ENCODE measurements at places on chromosomes 7 and 10.

GRCh38 chr10:131207176-131207575 is 104.3 kb downstream of the TCERG1L start:
- DNase-seq, result no peak

GRCh38 chr7:129689995-129690581 is 78.6 kb downstream of the NRF1 start:
- DNase-seq, result no peak

GRCh38 chr7:26696978-26697377 is 167.4 kb downstream of the SKAP2 start:
- DNase-seq, result no peak

GRCh38 chr7:127873715-127874636 is 157.3 kb downstream of the LRRC4 start:
- no peak for DNase-seq

DNA sequence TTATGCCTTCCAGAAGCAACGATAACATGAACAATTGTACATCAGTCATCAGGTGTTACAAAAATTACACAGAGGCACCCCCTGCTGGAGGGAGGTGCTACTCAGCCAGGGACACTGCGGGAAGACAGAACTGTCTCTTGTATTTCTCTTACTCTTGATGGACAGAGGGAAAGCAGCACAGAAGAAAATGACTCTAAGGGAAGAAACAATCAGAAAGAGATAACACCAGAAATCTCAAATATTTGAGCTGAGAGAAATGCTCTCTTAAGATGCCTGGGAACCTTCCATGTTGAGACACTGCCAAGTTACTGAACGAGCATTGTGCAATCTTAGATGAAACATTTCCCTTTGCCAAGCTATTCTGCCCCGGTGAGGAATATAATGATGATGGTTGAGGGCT is 227.6 kb upstream of the NPSR1 start:
- DNase-seq, result no peak

DNA sequence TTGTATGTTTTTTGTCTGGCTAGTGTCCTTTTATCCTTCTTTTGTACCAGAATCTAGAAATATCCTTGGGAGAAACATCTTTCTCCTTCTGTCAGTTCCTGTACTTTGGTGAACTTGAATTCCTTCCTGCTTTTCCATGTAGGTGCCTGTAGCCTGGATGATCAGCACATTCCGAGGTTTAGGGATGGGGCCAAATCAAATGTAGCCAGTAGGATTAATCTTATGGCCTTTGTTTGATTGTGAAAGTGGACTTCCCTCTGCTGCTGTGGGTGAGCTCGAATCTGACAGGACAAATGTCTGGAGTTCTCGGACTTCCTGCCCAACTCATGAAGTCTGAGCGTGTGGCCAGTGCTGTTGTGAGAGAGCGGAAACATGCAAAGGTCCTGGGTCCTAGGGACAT is 33.2 kb upstream of the NAMPT start:
- no peak for DNase-seq

GRCh38 chr7:80764132-80764531 is 125.7 kb downstream of the CD36 start:
- no peak for DNase-seq

- DNase-seq, result no peak
These were observed 51.4 kb upstream of the DNAJC1 start for GRCh38 chr10:22054961-22055360.

DNA sequence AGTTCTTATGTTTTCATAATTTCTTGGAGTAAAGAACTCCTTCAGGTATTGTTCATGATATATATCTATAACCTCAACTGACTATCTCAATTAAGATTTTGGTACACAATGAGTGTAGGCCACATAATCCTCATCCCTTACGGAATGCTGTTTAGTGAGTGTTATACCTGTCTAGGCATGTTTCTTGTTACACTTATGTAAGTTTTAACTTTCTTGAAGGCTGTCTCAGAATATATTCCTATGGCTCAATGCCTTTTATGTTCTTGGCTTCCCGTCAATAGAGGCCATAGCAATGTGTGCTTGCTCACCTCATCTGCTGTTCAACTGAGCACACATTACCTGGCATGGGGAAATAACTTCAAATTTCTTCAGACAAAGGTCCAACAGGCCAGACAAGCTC is 185.1 kb downstream of the CTTNBP2 start:
- DNase-seq, result no peak

- no peak for DNase-seq
These were observed 4.5 kb upstream of the LRRC4 start for GRCh38 chr7:128035712-128036111.

DNA sequence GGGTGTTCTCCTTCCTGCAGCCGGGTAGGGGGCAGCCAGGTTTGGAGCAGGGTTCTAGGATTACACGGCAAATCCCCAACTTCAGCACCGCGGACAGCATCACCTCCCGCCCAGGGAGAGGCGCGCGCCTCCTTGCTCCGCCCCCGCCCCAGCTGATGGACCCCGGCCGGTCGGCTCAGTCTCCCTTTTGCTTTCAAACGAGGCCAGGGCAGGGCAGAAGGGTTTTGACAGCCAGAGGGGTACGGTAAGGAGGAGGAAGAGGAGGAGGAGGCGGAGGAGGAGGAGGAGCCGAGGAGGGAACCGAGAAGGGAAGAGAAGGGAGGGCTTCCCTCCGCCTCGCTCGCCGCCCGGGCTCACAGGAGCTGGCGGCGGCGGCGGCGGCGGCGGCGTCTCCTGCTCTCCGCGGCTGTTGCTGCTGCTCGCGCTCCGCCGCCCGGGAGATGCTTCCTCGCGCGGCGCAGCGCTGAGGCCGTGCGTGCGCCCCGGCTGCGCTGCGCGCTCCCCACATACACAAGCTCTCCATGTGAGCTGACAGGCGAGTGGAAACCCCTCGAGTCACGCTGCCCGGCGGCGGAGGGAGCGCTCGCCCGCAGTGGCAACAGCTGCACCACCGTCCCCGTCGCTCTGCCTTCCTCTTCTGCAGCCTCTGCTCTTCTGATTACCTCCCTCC is 615 bp upstream of the CNTNAP2 start:
- no peak for DNase-seq

- DNase-seq, result no peak
These were observed 138.3 kb upstream of the PALS2 start for GRCh38 chr7:24434972-24435371.

DNA sequence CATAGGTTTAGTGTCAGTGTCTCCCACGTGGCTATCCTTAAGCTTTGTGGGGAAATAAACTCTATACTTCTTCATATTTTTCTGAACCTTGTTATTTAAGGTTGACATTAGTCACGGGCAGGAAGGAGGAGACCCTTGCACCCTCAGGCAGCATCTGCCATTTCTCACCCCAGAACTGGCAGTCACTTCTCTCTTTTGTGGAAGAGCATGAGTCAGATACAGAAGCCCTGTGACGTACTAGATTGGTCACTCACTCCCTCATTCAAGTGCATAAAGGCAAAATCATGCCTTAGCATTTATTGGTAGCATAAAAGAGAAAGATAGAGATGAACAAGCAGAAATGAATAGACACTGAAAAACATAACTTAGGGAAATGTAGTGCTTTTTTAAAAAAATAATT is 206.0 kb upstream of the MDFIC start:
- DNase-seq, result no peak

- no peak for DNase-seq
These were observed 102.8 kb upstream of the ZNF438 start for GRCh38 chr10:31134311-31134952.

DNA sequence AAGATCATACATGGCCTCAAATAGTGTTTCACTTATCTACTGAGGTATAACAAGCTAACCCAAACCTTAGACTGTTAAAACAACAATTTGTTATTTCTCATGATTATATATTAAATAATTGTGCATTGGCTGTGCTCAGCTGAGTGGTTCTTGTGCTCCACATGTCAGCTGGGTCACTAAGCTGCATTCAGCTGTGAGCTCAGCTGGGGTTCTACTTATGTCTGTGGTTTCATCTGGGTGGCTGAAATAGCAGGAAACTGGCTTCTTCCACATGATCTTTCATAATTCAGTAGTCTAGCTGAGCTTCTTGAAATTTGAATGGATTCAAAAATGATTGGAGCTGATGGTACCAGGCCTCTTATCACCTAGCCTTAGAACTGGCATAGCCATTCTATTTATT is 181.8 kb upstream of the CSTF2T start:
- DNase-seq, result no peak

DNA sequence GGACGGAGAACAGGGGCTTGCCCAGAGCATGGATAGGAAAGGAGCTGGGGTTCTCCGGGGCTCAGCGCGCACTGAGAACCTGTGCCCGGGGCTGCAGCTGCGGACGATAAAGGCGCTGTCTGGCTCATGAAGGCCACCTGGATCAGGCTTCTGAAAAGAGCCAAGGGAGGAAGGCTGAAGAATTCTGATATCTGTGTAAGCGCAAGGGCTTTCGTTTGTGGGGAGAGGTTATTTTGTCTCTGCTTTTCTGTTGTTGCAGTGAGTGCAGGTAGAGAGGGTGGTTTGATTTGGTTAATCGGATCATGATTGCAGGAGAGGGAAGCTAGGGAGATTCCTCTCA is 250.5 kb downstream of the NSUN6 start:
- DNase-seq, result no peak

- no peak for DNase-seq
These were observed 96.9 kb upstream of the FGFR2 start for GRCh38 chr10:121694966-121695643.

DNA sequence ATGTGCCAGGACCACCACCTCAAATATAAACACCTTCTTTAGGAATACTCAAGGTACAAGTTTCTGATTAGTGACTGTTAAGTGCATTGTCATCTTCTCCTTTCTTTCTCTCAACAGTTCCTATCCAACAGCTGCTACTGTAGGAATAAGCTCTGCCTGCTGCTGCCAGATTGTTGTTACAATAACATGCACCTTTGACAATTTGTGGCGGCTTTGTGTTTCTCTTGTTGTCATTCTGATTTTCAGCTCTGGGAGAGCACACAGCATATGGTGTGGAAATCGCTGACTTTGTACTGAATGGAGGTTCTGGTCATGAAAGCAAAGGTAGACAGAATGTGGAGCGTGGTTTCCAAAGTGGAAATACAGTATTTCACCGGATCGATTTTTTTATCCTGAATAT is 182.8 kb downstream of the SEC23IP start:
- DNase-seq, result no peak

DNA sequence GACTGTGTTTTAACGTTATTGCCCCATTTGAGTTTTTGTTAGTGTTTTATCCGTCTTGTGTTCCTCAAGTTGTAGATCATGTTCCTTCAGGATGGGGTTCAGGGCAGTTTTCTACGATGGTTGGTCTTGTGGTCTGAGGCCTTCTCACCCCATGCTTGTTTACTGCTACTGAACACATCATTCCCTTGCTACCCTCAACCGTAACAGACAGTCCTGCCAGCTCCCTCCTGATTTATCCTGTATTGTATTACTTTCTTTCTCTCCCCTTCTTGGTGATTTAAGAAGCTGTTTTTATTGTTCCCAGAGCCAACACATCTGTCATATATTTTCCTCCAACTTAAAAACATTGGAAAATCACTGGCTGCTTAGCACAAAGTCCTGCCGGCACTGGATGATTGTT is 719.8 kb downstream of the INHBA start:
- no peak for DNase-seq

DNA sequence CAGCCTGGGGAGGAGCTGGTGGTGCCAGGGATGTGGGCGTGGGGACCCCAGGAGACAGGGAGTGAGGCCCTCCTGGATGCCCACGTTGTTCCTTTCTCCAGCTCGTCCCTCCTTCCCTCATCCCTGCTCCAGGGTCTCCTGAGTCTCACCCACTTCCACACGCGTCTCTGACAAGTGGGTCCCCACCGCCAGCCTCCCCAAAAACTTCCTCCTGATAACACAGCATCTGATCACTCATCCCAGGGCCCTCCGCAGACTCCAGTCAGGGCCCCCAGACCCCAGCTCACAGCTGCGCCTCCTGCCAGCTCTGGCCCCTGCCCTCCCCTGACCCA is 60.6 kb upstream of the INPP5A start:
- no peak for DNase-seq

DNA sequence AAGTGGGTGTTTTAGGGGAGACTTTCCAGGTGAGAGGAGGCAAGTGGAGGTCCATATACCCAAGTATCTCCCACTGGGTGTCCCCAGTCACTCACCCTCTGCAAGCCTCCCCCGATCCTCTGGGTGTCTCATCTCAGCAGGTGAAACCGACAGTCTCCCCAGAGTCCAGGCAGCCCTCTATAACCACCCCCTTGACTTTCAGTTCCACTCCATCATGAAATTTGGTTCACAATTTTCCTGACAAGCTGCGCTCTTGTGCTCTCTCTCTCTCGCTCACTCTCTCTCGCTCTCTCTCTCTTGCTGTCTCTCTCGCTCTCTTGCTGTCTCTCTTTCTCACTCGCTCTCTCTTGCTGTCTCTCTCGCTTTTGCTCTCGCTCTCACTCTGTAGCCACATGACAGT is 8.1 kb upstream of the RABGEF1 start:
- DNase-seq, result no peak

DNA sequence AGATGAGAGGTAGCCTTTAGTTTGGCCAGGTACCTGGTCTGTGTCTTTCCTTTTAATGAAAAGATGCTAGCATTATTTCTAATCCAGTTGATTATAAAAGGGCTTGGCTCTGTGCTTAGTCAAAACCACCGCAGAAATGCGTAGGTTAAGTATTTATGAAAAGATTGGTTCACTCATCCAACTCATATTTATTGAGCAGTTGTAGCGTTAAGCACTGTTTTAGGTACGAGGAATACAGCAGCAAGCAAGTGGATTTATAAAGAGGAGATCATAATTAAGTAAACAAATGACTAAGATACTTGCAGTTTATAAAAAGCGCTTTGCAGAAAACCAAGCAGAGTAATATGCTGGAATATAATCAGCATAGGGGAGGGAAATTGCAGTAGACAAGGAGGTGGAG is 129.8 kb downstream of the PPP1R17 start:
- no peak for DNase-seq

GRCh38 chr10:52420656-52421055 is 106.6 kb downstream of the DKK1 start:
- DNase-seq, result no peak

DNA sequence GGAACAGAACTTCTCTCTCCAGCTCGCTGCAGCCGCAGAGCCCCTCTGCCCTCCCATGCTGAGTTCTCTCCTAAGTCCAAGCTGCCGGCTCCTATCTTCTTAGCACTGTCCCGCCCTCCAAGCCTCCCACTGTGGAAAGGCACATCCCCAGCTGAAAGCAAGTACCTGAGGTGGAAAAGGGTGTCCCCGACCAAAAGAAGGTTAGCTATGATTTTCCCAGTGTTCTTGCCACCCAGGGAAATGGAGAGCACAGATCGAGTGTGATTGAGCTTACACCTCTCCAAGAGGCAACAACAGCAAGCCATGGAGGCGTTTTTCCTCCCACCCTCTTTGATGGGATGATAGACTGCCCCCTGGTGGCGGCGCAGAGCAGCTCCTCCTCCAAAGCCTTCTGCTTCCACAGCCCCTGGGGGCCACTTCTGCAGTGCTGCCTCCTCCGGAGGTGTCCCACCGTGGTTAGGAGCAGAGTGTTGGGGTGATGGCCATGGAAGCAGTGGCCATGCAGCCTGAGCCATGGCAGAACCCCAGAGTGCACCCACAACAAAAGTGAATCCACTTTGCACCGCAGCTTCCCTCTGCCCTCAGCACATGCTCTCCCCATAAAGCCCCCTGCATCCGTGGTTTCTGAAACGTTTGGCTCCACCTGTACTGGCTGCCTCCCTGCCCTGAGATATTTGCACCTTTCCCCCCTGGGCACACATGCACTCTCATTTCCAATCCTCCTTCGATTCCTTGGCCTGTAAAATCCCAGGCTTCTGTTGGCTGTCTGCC is 143.1 kb upstream of the STK17A start:
- DNase-seq, result no peak

All from omental fat pad (tissue), 4 donors.